ENCODE measurements at places on chromosomes 2 and 18.

DNA sequence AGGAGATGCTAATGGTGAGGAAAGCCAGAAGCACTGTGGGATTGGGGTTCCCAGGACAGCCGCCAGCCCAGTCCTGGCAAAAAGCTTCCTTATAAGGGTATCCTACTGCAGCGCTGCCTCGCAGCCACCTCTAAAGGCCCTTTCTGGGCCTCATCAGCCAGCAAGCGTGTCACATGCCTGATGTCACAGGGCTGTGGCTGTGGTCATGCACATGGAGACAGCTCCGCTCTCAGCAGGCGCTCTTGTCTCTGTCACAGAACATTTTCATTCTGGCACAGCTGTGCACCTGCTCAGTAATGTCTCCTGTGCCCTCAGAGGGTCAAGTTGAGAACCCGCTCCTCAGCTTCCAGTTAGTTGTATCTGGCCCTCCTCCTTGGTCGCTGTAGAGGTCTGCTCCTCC lies 17.7 kb upstream of the MAL start:
- no peak for DNase-seq

- DNase-seq, result no peak
Measured at GRCh38 chr2:142877216-142877838, at the start of gene KYNU. KYNU (plus strand) TSS chr2:142877664; CDS start chr2:142885368, 7,704 bp downstream.

DNA sequence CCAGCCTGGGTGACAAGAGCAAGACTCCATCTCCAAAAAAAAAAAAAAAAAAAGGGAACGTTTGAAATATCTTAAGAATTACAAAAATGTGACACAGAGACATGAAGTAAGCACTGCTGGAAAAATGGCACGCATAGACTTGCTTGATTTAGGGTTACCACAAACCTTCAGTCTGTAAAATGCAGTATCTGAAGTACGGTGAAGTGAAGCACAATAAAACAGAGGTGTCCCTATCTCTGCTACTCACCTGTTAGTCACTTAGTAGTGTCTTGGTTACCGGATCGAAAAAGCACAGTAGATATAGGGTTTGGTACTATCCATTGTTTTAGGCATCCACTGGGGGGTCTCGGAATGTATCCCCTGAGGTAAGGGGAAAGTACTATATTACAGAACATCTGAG lies 11.6 kb upstream of the GREB1L start:
- no peak for DNase-seq

- no peak for DNase-seq
Measured at GRCh38 chr2:196399096-196399495, 227.7 kb upstream of the STK17B start.

GRCh38 chr2:107218208-107218607 lies 332.2 kb upstream of the ST6GAL2 start:
- no peak for DNase-seq

DNA sequence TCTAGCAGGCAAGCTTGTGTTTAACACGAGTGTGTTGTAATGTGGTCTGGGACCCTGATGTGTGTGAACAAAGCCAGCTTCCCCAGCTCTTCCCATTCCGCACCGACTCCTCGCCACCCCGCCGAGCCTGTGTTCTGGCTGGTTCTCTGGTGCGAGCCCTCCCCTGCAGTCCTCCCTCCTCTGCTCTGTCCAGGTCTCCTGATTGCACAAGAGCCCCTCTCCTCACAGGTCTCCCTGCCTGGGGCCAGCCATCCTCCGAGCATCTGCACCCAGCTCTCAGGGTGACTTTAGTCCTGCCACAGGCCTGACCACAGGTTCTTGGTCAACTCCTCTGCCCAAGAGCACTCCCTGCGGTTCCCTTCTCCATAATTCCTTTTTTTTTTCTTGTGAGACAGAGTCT lies 13.2 kb downstream of the SLC66A3 start:
- DNase-seq, result no peak

GRCh38 chr2:235701206-235701981 lies 207.6 kb downstream of the AGAP1 start:
- no peak for DNase-seq

- DNase-seq, result no peak
Measured at GRCh38 chr2:177334940-177335543, 57.5 kb upstream of the AGPS start.

- no peak for DNase-seq
Measured at GRCh38 chr18:74990563-74991081, 218.3 kb downstream of the PTGR3 start.

GRCh38 chr2:52336951-52337350 lies 1305.0 kb upstream of the NRXN1 start:
- DNase-seq, result no peak

- no peak for DNase-seq
Measured at GRCh38 chr18:33826151-33826550, 248.1 kb downstream of the ASXL3 start.

- DNase-seq, result no peak
Measured at GRCh38 chr18:65230311-65230710, 520.5 kb upstream of the CDH7 start.

DNA sequence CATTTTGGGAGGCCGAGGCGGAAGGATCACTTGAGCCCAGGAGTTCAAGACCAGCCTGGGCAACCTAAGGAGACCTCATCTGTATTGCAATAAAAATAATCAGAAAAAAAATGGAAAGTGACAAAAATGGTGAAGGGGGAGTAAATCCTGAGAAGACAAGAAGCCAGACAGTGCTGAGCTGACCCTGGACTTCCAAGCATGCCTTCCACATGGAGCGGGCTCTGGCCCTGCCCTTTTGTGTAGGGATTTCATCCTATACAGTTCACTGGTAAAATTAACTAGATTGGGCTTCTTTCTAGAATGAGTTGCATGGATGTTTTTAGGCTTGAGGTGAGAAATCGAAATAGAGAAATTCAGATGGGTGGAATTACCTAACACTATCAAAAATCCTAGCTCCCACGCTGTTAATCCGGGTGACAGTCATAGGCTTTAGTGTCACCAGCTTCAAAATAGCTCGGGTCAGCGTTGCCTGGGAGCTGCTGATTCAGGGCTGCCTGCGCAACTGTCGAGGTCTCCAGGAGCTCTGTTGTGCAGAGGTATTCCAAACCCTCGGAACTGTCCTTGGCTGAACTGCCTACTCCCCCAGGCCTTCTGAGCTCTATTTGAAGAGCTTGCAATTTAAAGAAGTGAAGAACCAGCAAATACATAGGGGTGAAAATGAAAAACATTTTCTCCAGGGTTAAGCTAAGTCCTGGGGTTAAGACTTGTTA lies 21.5 kb upstream of the ZNF532 start:
- DNase-seq, result no peak

DNA sequence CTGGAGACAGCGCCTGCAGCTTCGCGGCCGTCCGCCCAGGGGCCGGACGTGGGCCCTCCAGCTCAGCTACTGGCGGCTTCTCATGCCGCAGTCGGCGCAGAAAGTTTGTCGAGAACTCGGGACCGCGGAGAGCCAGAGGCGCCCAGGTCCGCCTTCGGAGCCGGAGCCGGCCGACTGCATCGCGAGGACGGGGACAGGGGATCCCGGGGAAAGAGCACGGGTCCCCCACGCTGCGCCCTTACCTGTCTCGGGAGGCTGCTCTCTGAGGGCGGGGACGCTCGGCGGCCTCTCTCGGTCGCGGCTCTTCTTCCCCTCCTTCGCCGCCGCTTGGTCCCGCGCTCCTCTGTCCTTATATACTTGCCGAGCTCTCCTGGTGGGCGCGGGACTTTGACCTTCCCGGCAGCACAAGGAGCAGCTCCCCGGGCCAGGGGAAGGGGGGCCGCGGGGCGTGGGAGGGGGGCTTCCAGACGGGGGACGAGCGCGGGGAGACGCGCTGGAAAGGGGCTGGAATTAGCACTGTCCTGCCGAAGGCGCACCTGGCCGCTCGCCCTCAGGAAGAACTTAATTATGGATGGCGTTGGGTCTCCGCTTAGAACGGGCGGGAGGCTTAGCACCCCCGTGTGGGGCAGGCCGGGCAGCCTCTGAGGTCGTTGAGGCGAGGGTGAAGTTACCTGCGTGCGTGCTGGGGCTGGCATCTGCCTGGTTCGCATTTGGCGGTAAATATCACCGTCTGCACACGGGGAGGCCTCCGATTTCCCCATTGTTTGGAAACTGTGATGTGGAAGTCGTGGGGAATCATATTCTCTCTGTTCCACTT lies at the start of gene POMC:
Gene POMC, minus strand, starts transcription at position 325 of the 817 bp plus-strand sequence. CDS start 3,808 bp downstream, outside the sequence.
- DNase-seq, result no peak

DNA sequence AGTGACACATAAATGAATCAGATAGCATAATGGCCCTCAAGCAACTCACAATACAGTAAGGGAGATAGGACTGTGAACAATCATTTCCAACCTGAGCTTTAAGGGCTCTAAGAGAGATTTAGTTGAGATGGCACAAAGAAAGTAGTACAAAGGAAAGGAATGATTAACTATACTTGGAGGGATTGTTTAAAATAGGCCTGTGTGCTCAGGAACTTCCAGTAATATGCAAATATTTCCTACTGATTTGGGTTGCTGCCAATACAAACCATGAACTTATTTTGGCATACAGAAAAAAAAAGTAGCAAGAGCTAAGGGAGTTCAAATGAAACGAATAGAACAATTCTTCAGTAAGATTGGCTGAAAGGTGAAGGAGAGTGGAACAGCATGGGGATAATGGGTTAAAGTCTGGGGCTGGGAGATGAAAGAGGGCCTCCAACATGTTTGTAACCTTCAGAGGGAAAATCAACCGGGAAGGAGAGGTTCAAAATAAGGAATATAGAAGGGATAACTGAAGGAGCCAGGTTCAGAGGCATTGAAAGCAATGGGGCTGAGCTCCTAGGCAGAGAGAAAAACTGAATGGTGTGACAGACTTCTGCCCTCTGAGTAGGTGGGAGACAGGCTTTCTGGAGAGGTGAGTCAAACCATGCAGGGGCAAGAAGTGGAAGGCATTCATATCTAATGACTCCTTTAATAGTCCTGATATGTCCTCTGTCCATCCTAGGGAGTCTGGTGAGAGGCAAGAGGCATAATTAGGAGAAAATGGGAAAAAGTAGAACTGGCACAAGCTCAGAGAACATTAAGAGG lies 83.5 kb downstream of the DNAH7 start:
- DNase-seq, result no peak

GRCh38 chr2:164335128-164335527 lies 286.2 kb downstream of the GRB14 start:
- DNase-seq, result no peak

GRCh38 chr2:204152616-204153015 lies 216.1 kb downstream of the ICOS start:
- no peak for DNase-seq

DNA sequence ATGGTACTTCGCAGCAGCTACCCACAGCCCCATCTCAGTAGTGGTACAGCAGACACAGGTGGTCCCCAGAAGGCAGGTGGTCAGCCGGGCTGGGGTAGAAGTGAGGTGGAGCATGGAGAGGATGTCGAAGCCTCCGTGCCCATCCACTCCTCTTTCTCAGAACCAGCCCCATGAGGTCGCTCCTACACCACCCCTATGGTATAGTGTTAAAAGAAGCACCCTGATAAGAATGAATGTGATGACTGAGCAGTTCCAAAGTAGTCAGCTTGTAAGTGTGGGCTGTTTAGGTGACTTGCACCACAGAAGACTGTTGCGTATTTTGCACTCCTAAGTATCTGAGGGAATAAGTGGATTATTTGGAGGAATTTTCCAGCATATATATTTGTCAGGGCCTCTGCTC lies 111.3 kb downstream of the WDSUB1 start:
- DNase-seq, result no peak

DNA sequence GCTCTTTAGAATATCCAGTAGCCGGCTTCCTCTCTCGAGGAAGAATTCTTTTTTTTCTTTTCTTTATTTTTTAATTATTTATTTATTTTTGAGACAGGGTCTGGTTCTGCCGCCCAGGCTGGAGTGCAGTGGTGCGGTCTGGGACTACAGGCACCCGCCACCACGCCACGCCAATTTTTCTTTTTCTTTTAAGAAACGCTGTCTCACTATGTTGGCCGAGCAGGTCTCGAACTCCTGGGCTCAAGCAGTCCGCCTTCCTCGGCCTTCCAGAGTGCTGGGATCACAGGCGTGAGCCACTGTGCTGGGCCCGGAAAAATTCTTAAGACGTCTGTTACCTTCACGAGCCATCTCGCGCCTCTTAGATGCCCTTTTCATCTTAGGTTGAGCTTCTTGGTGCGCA lies 931 bp upstream of the TMEM131 start:
- DNase-seq, result no peak

- no peak for DNase-seq
Measured at GRCh38 chr2:68776124-68776523, 41.5 kb downstream of the ARHGAP25 start.

- no peak for DNase-seq
Measured at GRCh38 chr18:61731178-61731577, 161.6 kb downstream of the RNF152 start.

GRCh38 chr2:171293661-171294060 lies 133.0 kb upstream of the TLK1 start:
- no peak for DNase-seq

DNA sequence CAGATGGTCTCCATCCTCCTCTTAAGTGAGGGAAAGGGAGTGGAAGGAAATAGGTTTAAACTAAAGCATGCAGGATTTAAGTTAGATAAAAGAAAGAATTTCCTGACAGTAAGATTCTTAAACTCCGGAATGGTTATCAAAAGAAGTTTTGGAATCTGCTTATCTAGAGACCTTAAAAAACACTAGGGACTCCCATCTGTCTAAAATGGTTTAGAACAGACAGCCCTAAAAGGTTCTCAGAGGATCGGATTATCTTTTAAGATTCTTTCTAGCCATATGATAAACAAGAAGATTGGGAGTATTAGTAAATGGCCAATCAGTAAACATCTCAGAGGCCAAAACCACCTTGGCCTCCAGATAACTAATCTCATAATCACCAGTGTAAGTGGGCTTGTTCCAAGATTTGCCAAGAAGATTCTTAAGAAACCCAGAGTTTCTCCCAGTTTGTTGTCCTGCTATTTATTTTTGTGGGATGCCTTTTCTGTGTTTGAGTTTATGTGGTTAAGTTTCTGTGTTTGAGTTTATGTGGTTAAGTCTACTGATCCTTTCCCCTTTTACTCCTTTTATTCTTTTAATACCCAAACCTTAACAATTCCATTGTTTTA lies 314.9 kb upstream of the NRP2 start:
- DNase-seq, result no peak

GRCh38 chr18:49786019-49786720 lies 27.2 kb downstream of the ACAA2 start:
- no peak for DNase-seq

DNA sequence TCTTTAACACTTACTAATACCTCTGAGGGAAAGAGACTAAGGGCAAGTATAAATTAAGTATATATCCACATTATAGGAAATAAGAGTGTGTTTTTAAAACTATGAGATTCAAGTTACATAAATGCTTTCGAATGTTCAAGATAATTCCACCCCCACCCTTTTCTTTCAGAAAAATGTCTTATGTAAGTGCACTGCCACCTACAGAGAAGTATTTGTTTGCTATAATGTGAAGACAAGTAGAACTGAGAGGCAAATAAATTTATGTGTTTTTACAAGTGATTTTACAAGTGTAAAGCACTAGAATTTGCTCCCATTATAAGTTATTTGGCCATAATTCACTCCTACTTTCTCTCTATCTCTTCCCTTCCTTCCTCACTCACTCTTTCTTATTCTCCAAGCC lies 99.9 kb upstream of the CRACDL start:
- no peak for DNase-seq
